ENCODE measurements at places on chromosomes 7 and 10. TPM values are rescaled to one million over a fixed set of nuclear protein-coding genes. Genes with fewer than 3 reads are reported as not detected.

ENO4 gene
- 0.29 TPM for total RNA-seq

POLD2 gene
- 69.2 TPM for total RNA-seq

- no peaks in the 10 kb centered on the region for H3K4me1 ChIP-seq
- no peaks in the 10 kb centered on the region for H3K27me3 ChIP-seq
- H3K36me3 ChIP-seq, result no peaks in the 10 kb centered on the region
- DNase-seq, result peak; percentile 23
- H3K4me3 ChIP-seq, result no peak overlapping the region
These were observed 749.4 kb downstream of the AUTS2 start for GRCh38 chr7:70347463-70348254.

- no peaks in the 10 kb centered on the region for H3K27me3 ChIP-seq
- peak overlapping the region; percentile 40 for H3K27ac ChIP-seq
- no peak overlapping the region for H3K4me3 ChIP-seq
- no peaks in the 10 kb centered on the region for H3K36me3 ChIP-seq
- no peak for DNase-seq
These were observed 28.8 kb upstream of the NMT2 start for GRCh38 chr10:15197276-15197675.

- H3K27me3 ChIP-seq, result no peaks in the 10 kb centered on the region
- no peaks in the 10 kb centered on the region for H3K36me3 ChIP-seq
- no peak overlapping the region for H3K27ac ChIP-seq
- no peaks in the 10 kb centered on the region for H3K4me1 ChIP-seq
- H3K4me3 ChIP-seq, result no peak overlapping the region
These were observed 913.4 kb downstream of the CNTNAP2 start for GRCh38 chr7:147029953-147030352.

AKR1B15 gene
- total RNA-seq, result 0.29 TPM

TYW1B gene
- total RNA-seq, result 2.2 TPM

- H3K4me3 ChIP-seq, result no peak overlapping the region
- H3K27me3 ChIP-seq, result no peaks in the 10 kb centered on the region
- no peaks in the 10 kb centered on the region for H3K36me3 ChIP-seq
- DNase-seq, result peak; percentile 32
These were observed 11.5 kb upstream of the SH2D4B start for GRCh38 chr10:80526218-80526617.

DNA sequence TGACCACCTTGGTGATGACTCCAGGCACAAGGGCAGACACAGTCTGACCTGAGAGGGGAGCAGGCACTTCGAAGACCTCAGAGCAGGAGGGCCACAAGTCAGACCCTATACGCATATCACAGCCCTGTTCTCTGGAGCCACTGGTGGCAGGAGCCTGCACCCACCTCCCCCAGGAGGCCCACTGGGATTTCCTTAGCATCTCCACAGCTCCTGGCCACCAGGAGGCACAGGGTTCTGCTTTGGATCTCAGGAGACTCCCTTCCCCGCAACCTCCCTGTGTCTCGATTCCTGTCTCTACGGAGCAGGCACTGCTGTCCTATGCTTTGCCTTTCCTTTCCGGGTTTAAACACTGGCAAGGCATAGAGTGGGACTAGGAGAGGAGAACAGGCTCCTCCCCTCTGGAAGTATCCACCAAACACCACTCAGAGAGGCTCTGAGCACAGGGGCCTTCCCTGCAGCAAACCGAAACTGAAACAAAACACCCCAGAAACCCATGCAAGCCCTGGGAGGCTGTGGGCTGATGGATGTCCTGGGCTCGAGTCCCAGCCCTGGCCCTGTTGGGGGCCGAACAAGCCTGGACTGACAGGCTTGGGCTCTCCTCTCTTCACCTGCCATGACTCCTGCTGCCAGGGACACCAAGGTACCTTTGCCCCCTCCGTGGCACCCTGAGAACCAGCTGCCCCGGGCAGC lies 166.3 kb downstream of the NEURL1 start:
- H3K27me3 ChIP-seq, result no peaks in the 10 kb centered on the region
- peak overlapping the region; percentile 89 for H3K4me3 ChIP-seq
- peak overlapping the region; percentile 88 for H3K27ac ChIP-seq
- peaks cover 25% of the 10 kb centered on the region for H3K4me1 ChIP-seq

DNA sequence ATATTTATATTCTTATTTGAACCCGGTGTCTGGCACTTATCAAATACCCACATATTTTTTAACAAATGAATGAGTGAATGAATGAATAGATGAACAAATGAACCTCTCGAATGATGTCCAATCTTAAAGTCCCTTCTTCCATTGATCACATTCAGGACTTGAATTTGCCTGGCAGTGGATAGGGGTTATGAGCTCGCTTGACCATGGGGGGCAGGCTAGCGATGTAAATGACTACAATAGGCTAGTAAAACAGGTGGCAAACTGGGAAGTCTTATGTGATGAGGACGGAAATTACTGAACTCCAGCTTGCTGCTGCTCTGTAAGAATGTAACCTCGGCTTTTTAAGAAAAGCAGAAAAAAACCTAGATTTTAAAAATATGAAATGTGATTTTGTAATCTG lies 247.7 kb upstream of the DKK1 start:
- H3K4me3 ChIP-seq, result no peak overlapping the region
- peak; percentile 34 for DNase-seq
- H3K27me3 ChIP-seq, result no peaks in the 10 kb centered on the region
- no peak overlapping the region for H3K27ac ChIP-seq
- H3K36me3 ChIP-seq, result no peaks in the 10 kb centered on the region
- H3K4me1 ChIP-seq, result no peaks in the 10 kb centered on the region

DNA sequence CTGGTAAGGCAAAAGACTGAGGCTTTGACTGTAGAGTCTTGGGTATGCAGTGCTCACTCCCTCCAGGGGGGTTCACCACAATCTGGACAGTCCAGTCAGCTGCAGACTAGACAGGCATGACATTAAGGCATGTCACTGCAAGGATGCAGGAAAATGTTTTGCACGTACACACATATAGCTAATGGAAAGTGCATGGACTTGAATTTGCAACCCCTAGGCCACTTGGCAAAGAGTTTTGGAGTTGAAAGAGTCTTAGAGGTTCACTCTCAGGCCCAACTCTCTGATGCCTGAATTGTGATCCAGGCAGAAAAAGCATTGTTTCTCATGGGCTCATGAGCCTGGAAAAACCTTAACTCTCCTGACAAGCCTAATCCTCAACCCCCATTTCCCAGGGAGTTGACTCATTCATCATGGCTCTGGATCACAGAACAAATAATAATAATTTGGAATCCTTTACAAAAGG lies 51.9 kb downstream of the LAMB4 start:
- H3K27ac ChIP-seq, result peak overlapping the region; percentile 43
- H3K27me3 ChIP-seq, result no peaks in the 10 kb centered on the region
- peaks cover 25% of the 10 kb centered on the region for H3K4me1 ChIP-seq
- no peak overlapping the region for H3K4me3 ChIP-seq
- H3K36me3 ChIP-seq, result no peaks in the 10 kb centered on the region
- DNase-seq, result no peak

ANXA8 gene
- 0.72 TPM for total RNA-seq

DNA sequence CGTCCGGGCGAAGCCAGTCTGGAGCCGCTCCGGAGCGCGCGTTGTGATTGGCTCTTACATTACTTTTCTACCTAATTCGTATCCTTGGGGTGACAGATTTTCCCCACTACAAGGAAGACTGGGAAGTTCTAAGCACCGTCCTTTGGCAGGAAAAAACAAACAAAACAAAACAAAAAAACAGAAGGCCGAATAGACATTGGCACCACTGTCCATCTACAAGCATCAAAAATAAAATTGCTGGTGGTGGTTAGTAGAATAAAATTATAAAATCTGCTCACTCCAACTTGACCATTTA lies 651 bp upstream of the SKAP2 start:
- H3K27me3 ChIP-seq, result no peaks in the 10 kb centered on the region
- peaks cover 7% of the 10 kb centered on the region for H3K4me1 ChIP-seq
- no peaks in the 10 kb centered on the region for H3K36me3 ChIP-seq
- DNase-seq, result peak; percentile 45
- H3K27ac ChIP-seq, result peak overlapping the region; percentile 92

GRCh38 chr7:104045183-104045582 lies 55.7 kb upstream of the RELN start:
- H3K4me3 ChIP-seq, result no peak overlapping the region
- no peaks in the 10 kb centered on the region for H3K36me3 ChIP-seq
- no peaks in the 10 kb centered on the region for H3K4me1 ChIP-seq
- H3K27ac ChIP-seq, result no peak overlapping the region

GRCh38 chr10:101237982-101238731 lies 8.9 kb upstream of the LBX1 start:
- H3K36me3 ChIP-seq, result no peaks in the 10 kb centered on the region
- peaks cover 82% of the 10 kb centered on the region for H3K27me3 ChIP-seq
- no peaks in the 10 kb centered on the region for H3K4me1 ChIP-seq
- H3K27ac ChIP-seq, result no peak overlapping the region

DNA sequence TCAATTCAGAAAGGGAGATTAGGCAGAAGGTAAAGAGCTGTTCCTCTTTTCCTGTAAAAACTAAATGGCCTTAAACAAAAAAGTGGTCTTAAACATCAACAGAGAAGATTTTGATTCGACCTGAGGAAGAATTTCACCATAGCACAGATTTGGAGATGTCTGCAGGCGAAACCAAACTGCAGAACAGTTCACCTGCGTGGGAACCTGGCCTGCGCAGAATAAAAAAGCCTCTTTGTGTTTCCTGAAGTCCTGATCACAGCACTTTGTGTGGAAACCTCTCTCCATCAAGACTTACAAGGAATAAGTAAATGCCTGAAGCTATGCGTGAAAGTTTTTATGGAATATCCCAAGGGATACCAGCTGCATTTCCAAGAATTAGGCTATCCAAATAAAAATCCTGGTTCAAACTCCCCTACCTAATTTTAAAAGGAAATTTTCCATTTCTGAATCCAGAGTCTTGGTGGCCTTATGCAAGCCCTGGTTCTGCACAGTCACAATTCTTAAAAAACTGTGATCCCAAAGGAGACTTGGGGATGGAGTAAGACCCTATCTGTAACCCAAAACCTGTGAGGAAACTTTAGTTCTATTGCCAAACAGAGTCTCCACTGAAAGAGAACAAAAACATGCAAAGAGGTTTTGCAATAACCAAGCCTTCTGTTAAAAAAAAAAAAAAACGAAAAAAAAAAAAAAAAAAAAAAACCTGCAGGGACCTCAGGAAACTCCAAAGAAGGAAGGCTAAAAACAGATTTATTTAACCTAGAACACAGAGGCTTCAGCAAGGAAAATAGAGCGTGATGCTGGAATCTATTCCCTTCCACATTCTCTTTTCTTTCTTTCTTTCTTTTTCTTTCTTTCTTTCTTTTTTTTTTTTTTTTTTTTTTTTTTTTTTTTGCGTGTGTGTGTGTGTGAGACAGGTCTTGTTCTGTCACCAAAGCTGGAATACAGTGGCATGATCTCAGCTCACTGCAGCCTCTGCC lies 10.4 kb downstream of the CALML3 start:
- DNase-seq, result peak; percentile 90
- peaks cover 11% of the 10 kb centered on the region for H3K4me1 ChIP-seq
- peaks cover 5% of the 10 kb centered on the region for H3K27me3 ChIP-seq
- no peaks in the 10 kb centered on the region for H3K36me3 ChIP-seq

DNA sequence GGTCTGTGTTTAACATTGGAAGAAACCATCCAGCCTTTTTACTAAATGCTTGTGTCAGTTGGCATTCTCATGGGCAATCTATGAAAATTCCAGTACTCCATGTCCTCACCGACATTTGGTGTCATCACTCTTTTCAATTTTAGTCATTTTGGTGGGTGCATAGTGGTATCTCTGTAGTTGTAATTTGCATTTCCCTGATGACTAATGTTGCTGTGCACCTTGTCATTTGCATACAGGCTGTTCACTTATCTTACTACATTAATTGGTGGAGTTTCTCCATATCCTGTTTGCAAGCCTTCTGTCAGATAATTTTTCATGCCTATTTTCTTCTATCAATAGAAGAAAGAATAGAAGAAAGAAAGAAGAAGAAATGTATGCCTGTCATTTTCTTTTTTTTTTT lies 73.7 kb downstream of the PLPP4 start:
- no peaks in the 10 kb centered on the region for H3K36me3 ChIP-seq
- no peak for DNase-seq
- no peak overlapping the region for H3K4me3 ChIP-seq
- no peaks in the 10 kb centered on the region for H3K27me3 ChIP-seq
- no peaks in the 10 kb centered on the region for H3K4me1 ChIP-seq

DNA sequence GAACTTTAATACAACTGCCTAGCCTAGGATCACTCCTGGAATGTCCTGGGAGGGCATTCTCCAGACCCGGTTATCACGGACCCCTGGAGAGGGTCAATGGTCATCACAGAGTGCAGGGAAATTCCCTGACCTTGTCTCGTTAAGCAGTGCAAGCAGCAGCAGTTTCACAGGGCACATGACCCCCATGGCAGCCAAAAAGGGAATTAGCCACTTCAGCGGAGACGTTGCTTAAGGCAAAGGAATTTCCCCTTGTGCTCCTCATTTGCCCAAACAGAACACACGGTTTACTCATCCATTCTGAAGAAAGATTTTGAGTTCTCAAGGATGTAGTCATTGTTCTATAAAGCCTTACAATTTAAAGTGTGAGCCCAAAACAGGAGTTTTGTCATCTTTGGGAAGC lies 260.3 kb downstream of the SNX13 start:
- no peaks in the 10 kb centered on the region for H3K36me3 ChIP-seq
- no peaks in the 10 kb centered on the region for H3K27me3 ChIP-seq
- H3K4me3 ChIP-seq, result peak overlapping the region; percentile 36

- no peak overlapping the region for H3K27ac ChIP-seq
- no peaks in the 10 kb centered on the region for H3K4me1 ChIP-seq
- no peaks in the 10 kb centered on the region for H3K27me3 ChIP-seq
These were observed 26.0 kb downstream of the CTNNA3 start for GRCh38 chr10:67669978-67670377.

DNA sequence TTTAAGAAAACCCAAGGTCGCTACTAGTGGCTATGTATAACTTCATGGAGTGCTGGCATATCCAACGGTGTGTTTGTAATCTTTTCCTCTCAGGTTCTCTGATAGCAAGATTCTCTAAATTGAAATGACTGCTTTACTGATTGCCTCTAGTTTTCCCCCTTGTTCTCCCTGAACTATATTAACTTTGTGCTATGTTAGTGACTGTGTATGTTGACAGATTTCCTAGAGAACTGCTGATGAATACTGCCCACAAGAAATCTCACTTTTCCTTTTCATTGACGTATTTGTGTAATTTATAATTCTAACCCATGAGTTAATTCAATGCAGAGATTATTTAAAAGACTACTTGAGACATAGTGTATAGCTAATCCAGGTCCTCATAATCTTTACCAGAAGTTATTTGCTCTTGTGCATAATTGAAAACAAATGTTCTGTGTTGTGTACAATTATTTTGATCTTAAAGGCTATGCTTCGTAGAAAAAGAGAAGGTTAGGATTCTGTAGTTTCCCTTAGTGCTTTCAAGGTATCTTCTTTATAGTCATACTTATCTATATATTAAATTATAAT lies 70.6 kb upstream of the GLCCI1 start:
- no peaks in the 10 kb centered on the region for H3K27me3 ChIP-seq
- no peaks in the 10 kb centered on the region for H3K36me3 ChIP-seq
- H3K27ac ChIP-seq, result no peak overlapping the region
- peak; percentile 35 for DNase-seq

PDE1C gene
- total RNA-seq, result 143 TPM

RHOBTB1 gene
- total RNA-seq, result 32.9 TPM

- H3K36me3 ChIP-seq, result no peaks in the 10 kb centered on the region
- DNase-seq, result no peak
- no peak overlapping the region for H3K4me3 ChIP-seq
- H3K27ac ChIP-seq, result peak overlapping the region; percentile 52
- H3K4me1 ChIP-seq, result peaks cover 2% of the 10 kb centered on the region
These were observed 96.0 kb downstream of the HTR5A start for GRCh38 chr7:155166108-155166507.

Measured in osteoblast (primary cell).